Upper lobe of left lung (tissue), 6 donors: ENCODE measurements at places on chromosomes 6 and 20. TPM values are rescaled to one million over a fixed set of nuclear protein-coding genes. Genes with fewer than 3 reads are reported as not detected.

The LAMA2 gene
- total RNA-seq = 81.2 TPM

The YWHAB gene
- total RNA-seq = 128 TPM

The MCCD1 gene
- total RNA-seq = not detected

The MEP1A gene
- 1.1 TPM for total RNA-seq

The STX11 gene
- 91.1 TPM for total RNA-seq

The NRSN1 gene
- total RNA-seq = not detected

The PLEKHG1 gene
- total RNA-seq = 28.0 TPM
